ENCODE measurements at places on chromosomes 2 and 18.

DNA sequence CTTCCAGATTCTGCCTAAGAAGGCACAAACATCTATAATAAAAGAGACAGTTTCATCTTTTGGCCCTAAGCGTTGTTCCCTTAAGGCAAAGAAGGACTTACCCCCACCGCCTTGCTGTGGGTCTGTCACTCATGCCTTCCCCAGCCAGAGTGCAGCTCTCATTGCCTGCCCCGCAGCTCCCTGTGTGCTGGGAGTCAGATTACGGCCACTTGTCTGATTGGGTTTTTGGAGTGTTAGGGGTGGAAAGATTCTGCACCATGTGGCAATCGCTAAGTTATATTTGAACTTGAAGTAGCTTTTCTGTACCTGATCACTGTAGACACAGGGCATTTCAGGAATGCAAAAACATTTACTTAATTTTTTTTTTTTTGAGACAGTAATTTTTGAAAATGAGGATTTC is at the start of gene AQP4:
Gene AQP4 (minus strand): TSS at position 151 of the 400 bp plus-strand sequence. CDS start 18 bp downstream, at position 133.
- peak; percentile 2 for DNase-seq

- DNase-seq, result no peak
Measured at GRCh38 chr2:25313711-25314513, 27.8 kb downstream of the DNMT3A start.

DNA sequence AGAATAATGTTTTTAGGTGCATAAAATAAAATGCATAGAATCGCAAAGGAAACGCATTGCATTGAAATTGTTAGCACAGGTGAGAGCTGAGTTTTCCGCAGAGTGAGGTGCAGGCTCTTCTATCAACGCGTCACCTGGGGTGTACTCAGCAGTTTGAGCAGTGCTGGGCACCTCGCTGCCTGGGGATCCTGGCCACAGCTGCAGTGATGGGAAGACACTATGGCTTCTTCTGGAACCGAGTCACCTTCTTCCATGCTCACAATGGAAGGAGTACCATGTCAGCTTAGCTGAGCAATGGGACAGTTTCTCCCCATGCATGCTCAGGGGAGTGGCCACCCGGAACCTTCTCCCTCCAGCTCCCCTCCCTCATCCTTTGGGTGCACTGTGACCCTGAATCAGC is 95.4 kb upstream of the OTOS start:
- DNase-seq, result no peak

DNA sequence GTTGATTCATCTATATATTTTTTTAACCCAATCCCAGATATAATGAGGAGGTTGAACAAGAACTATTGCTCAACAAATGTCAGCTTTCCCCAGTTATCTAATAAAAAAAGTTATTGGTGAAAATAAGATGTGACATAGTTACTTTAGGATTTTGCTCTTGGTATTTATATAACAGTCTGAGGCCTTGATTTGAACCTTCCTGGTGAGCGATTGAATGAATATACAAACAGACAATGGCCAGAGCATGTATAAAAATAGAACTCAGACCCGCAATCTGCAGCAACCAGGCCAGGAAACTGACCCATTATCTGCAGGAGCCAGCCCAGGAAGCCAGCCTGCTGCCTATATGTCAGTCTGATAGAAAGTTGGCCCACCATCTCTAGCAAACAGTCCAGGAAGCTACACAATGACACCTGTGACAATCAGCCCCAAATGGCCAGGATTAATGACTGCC is 81.6 kb downstream of the HS6ST1 start:
- DNase-seq, result no peak
